ELR (cell line): ENCODE measurements at places on chromosomes 1 and 21.
A peak's percentile ranks its signal among the peaks of the same experiment; 100 is the strongest.

DNA sequence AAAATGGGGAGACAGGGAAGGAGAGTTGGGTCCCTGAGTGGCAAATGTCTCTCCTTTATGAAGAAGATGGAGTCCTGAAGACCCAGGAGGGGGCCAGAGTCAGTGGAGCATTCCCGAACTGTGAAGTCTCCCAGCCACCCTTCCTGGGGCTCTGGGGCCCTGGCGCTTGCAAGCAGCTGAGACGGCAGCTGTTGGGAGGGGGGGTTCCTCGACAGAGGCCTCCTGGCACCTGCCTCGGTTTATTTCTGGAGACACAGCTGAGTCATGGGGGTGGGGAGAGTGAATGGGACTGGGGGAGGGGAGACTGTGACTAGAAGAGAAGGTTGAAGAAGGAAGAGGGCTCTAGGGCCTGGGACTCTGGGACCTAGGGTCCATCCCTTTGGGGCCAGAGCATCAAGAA, 14.0 kb downstream of the NES start:
- no peak for DNase-seq

- no peak for DNase-seq
Measured at GRCh38 chr1:64513545-64513944, 43.6 kb downstream of the CACHD1 start.

- DNase-seq = no peak
Measured at GRCh38 chr21:30117631-30118030, 49.0 kb downstream of the CLDN17 start.

- no peak for DNase-seq
Measured at GRCh38 chr21:25701529-25701928, 33.2 kb downstream of the ATP5PF start.

- DNase-seq = no peak
Measured at GRCh38 chr1:152009691-152010090, 16.0 kb upstream of the S100A10 start.

DNA sequence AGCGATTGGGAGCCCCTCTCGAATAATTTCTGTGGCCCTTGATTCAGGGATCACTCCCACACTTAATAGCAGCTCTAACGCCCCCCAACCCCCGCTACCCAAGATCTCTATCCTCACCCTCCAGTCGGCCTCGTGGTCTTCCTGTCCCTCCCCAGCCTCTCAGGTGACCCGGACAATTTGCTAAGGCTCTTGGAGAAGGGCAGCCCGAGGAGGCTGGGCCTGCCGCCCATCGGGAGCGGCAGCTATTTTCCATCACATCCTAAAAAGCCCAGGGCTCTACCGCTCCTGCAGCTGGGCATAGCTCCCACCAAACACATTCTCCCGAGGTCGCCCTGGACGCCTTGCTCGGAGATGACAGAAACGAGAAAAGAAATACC, 12.0 kb upstream of the PHLDA3 start:
- no peak for DNase-seq

- no peak for DNase-seq
Measured at GRCh38 chr1:202462342-202463076, 114.0 kb downstream of the PPP1R12B start.

DNA sequence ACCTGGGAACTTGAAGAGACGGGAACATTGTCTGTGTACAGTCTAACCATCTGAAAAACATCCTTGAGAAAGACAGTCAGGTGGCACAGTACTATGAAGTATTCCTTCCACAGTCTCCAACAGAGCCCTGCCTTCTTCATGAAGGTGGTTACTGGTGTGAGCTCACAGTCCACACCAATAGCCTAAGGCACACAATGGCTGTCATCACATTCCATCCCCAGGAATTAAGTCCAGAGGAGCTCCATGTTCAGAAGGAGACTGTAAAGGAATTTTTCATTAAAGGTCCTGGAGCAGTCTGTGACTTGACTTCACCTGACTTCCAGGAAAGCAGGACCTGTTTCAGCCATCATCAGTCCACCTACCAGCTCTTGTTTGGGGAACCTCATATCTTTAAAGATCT, 180.2 kb downstream of the C1orf21 start:
- peak; percentile 20 for DNase-seq

GRCh38 chr1:225388372-225388771, 39.5 kb downstream of the LBR start:
- no peak for DNase-seq

DNA sequence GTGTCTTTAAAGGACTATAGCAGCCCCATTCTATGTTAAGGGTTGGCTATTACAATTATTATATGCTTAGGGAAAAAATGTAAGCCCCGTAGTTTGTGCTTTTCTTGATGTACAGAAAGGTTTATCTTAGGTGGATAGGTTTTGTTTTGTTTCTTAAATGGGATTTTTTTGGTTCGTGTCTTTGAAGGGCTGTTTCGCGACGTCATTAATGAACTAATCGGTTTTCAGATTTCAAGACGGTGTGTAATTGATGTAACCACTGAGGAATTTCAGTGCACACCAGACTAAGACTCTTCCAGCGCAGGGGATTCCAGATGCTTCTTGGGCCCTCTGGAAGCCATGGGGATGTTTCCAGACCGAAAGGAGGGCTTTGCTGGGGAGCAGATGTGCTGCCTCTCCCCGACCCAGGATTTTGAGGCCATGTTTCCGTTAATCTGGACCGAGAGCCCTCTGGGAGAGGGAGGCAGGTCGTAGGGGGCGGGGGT, 4.8 kb upstream of the SIM2 start:
- peak; percentile 47 for DNase-seq

DNA sequence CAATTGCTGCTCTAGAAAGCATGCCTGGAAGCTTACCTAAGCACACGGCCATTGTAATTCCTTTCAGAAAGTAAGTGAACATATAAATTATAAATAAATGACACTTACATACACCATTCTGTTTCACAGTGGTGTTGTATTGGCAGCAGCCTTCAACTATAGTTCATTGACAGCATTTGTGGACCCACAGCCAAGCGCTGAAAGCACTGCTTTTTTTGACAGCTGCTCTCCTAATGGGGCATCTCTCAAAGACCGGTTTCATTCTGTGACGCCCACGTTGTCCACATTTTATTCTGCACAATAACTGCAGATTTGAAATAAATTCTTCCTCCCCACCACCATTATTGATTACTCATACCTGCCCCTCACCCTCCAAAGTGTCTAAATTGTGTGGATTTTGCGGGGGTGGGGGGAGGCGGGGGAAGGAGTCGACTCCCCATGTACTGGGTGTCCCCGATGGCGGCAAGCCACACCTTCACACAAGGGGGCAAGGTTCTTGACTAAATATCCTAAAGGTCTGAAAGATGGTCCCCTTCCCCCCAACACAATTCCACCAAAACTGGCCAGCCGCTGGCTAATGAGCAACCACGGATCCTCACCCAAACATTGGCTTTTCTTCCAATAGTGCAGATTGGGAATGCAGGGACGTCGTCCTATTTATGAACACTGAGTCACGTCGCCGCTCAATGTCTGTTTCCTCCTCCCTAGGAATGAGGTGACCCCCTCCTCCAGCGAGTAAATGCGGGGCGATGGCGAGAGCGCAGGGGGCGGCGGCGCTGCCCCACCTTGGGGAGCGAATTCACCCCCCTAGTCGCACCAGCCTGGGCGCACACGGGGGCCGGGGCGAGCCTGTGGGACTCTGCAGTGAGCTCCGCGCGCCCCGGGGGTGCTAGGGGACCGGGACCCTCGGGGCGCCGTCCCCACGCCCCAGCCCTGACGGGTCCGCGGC, 960 bp downstream of the RCAN1 start:
- peak; percentile 53 for DNase-seq

DNA sequence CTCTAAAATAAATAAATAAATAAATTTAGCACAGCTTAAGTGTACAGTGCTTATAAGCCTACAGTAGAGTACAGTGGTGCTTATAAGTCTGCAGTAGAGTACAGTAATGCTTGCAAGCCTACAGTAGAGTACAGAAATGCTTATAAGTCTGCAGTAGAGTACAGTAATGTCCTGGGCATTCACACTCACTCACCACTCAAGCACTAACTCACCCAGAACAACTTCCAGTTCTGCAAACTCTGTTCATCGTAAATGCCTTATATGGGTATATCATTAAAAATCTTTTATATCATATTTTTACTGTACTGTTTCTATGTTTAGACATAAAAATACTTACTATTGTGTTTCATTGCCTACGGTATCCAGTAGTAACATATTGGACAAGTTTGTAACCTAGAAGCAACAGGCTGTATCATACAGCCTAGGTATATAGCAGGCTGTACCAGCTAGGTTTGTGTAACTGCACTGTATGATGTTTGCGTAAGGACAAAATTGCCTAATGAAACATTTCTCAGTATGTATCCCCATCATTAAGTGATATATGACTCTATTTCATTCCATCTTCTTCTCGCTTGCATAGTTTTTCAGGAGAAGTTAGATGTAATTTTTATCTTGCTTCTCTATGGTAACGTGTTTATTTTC, 14.0 kb upstream of the S100B start:
- DNase-seq = peak; percentile 39

DNA sequence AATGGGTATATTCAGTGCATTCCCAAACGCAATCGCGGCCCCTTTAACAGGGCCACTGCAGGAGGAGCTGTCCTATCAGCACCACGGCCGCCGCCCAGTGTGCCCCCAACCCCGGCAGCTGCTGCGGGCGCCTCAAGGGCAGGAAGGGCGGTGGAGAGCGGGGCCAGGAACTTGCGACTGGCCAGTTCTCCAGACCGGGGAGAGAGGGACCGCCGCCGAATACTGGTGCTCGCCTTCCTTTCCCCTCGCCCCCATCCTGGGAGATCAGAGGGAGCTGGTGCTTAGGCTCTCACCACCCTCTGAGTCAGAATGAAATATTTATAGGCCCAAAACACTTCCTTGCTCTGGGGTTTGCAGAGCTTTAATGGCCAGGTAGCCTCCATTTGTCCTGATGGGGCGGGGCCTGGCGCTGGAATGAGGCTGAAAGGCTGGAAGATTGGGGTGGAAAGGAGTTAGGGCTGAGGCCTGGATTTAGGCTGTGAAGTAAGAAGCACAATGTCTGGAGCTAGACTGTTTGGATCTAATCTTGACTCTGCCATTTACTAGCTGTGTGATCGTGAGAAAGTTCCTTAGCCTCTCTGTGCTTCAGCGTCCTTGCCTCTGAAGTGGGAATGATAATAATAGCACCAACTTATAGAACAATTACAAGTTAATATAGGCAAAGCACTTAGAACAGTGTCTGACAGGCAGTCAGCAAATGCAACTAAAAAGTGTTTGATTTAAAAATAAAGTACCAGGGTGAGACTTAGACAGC, 75.5 kb downstream of the NAV1 start:
- no peak for DNase-seq

DNA sequence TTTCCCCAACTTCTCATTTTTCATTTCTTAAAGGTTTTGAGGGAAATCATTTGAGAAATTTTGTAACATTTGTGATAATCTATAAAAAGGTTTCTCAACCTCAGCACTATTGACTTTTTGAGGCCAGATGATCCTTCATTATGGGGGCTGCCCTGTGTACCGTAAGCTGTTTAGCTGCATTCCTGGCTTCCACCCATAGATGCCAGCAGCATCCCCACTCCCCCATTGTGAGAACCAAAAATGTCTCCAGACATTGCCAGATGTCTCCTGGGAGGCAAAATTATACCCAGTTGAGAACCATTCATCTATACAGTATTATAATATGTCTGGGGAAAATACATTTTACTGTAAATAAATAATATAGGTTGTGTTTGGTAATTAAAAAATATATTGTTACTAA, 146.0 kb downstream of the PBX1 start:
- DNase-seq = peak; percentile 25

DNA sequence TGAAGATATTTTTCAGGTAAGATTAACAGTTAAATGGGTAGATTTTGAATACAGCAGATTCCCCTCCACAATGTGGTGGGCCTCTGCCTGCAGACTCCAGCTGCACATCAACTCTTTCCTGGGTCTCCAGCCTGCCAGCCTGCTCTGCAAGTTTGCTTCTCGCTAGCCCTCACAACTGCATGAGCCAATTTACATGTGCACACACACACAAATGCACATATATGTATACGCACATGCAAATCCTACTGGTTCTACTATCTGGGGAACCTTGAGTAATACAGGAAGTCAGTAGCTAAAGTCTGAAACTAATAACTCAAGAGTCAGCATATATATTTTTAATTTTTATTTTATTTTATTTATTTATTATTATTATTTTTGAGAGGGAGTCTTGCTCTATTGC, 34.8 kb upstream of the QSOX1 start:
- no peak for DNase-seq

- no peak for DNase-seq
Measured at GRCh38 chr1:53163291-53163768, 20.9 kb upstream of the SLC1A7 start.

- no peak for DNase-seq
Measured at GRCh38 chr21:30482130-30482529, 2.0 kb upstream of the KRTAP19-1 start.

- no peak for DNase-seq
Measured at GRCh38 chr1:219574484-219575087, 38.3 kb downstream of the ZC3H11B start.

DNA sequence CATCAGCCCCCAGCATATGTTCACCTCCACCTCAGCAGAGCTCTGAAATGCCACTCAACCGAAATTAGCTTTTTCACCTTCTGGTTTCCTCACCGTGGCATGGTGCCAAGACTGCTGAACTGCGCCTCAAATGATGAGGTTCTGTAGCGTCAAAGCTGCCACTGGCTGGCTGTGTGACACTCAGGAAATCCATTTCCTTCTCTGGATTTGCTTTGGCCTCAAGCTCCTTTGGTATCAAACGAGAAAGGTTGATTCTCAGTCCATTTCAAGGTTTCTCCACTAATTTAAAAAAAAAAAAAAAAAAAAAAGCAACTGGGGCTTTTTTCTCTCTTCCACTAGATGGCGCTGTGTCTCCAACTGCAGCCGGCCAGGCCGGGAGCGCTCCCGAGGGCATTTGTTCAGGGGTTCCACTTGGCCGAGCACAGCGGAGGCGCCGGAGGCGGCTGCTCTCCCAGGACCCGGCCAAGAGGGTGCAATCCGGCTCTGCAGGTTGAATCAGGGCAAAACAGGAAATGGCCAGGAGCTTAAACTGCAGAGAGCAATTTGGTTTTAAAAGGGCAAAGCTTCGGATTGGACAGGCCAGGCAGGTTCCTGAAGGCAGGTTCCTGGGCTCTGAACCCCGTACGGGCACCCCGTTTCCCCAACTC, 26.5 kb upstream of the PLA2G2C start:
- peak; percentile 73 for DNase-seq

DNA sequence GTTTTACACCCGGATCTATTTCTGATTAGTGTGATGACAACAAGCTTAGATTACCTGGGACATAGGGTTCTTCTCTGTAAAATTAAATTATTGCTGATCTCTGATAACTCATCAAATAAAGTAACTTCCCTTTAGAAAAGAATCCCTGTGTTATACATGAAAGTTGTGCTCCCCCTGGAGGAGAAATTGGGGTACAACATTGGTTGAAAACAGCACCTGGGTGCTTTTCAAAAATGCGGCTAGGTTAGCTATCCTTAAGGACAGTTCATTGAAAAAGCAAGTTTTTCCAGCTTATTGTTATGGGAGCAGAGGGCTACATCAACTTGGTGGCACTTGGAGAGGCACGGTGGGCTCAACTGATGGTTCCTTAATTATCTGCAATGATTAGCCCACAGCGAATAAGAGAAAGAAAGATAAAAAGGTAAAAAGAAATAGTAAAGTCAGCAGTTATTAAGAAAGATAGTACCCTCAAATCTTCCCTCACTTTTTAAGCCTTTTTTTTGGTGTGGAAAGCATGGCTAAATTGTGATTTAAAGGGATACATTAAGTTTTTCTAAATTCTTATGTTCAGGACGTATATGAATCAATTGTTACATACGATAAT, 97.8 kb downstream of the FMN2 start:
- DNase-seq = peak; percentile 68

- DNase-seq = no peak
Measured at GRCh38 chr1:212034516-212035122, 738 bp downstream of the INTS7 start.
